Stimulated activated CD8-positive, alpha-beta memory T cell treated with anti-CD3 and anti-CD28 coated beads, Interleukin-7, amount 100 ng/mL, for 4 hours (primary cell): ENCODE measurements at places on chromosomes 1 and 21.

GRCh38 chr21:28269173-28269572 lies 723.5 kb downstream of the LTN1 start:
- no peak for DNase-seq

DNA sequence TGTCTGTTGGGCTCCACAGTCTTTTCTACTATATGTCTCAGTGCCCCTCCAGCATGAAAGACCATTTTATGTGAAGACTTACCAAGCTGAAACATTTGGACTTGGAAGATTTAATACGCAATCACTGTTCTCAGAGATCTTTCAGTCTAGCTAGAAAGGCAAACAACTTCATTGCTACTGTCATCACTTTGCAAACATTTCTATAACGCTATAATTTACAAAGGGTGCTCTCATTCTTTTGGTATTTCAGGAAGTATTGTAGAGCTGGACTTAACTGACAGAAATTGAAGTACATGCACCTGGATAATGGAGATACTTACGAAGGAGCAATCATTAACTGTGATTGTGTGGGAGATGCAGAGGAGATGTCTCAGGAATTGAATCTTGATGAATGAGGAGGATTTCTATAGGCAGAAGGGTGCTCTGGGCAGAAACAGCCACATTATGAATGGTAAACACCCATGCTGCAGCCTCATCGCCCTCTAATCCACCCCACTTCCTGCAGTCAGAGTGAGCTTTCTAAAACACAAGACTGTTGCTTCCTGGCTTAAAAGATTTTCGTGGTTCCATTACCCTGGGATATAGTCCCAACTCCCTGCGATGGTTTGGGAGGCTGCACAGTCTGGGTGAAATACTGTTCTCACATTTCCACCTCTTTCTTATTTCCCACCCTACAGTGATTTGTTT lies 75.1 kb upstream of the GNG12 start:
- no peak for DNase-seq

GRCh38 chr1:113792471-113792870 lies 19.8 kb downstream of the RSBN1 start:
- no peak for DNase-seq

GRCh38 chr1:59225594-59226316 lies 71.1 kb upstream of the FGGY start:
- DNase-seq: no peak

GRCh38 chr1:202227997-202228401 lies 34.4 kb downstream of the LGR6 start:
- no peak for DNase-seq
